ENCODE measurements at places on chromosomes 5 and 9. TPM values are rescaled to one million over a fixed set of nuclear protein-coding genes. Genes with fewer than 3 reads are reported as not detected.

The SV2C gene
- 3.0 TPM for polyA plus RNA-seq

The FCHO2 gene
- 28.1 TPM for polyA plus RNA-seq

DNA sequence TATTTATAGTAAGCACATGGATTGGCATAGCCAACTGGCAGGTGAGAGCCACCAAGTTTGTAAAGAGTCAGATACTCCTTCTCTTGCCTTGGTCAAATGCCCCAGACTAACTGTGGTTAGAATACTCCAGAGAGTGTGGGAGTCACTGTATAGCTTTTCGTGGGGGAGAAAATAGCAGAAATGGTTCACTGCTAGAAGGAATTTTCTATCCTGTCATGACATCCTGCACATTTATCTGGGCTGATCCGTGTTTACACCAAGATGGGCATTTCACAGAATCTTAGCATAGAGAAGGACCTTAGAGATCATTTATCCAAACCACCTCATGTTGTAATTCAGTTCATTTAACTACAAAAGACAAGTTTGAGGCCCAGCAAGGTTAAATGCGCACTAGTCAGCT lies 460.8 kb downstream of the ENC1 start:
- no peak for DNase-seq

DNA sequence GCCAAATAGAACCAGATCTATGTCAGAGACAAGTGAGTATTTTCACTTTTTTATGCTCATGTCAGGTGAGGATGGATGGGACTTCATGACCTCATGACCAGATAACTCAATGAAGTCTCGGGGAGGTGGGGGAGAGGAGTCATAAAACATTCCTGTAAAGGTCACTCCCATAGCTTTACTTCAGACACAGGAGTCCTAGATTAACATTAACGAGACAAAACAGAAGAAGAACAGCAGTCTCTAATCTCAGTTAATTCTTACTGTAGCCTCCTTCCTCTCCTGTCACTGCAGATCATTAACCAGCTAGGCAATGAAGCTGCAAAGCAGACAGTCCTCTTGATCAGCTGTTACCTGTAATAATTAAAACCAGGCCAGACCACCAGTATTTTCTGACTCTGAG lies 11.2 kb downstream of the CRHBP start:
- DNase-seq: peak; percentile 72

DNA sequence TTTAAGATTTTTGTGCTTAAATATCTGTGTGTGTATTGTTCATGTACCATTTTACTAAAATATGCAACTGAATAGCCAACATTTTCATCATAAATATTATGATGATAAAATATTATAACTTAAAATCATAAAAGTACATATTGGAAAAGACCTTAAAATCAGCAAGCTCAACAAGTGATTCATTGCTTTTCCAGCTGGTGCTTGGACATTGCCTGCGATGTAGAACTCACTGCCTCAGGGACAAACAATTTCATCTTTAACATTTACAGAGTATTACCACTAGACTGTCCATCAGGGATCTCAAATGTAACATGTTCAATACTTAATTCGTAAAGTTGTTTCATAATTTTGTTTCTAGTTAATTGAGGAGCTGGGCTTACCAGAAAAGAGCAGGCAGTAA lies 17.5 kb upstream of the SMARCA2 start:
- no peak for DNase-seq

GRCh38 chr9:127554966-127555839 lies 56.9 kb upstream of the STXBP1 start:
- DNase-seq: no peak
